ENCODE measurements at places on chromosomes 1 and 21. TPM values are rescaled to one million over a fixed set of nuclear protein-coding genes. Genes with fewer than 3 reads are reported as not detected.

The MROH7 gene
- polyA plus RNA-seq = not detected

The SOAT1 gene
- 85.6 TPM for polyA plus RNA-seq

DNA sequence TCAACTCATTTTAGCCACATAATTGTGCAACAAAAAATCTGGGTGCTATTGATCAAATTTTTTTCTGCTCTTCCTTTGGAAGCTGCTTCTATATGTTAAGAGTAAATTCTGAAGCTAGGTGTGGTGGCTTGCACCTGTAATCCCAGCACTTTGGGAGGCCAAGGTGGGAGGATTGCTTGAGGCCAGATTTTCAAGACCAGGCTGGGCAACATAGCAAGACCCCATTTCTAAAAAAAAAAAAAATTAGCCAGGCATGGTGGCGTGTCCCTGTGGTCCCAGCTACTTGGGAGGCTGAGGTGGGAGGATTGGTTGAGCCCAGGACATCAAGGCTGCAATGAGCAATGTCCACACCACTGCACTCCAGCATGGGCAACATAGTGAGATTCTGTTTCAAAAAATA, 24.3 kb upstream of the RSBN1 start:
- DNase-seq = no peak

- DNase-seq = no peak
Measured at GRCh38 chr1:18005238-18005637, 102.4 kb upstream of the IGSF21 start.

- DNase-seq = no peak
Measured at GRCh38 chr1:71030026-71030425, 17.6 kb downstream of the PTGER3 start.

GRCh38 chr1:219580009-219580676, 32.8 kb downstream of the ZC3H11B start:
- DNase-seq = no peak

GRCh38 chr1:218585511-218586184, 240.5 kb downstream of the TGFB2 start:
- no peak for DNase-seq

DNA sequence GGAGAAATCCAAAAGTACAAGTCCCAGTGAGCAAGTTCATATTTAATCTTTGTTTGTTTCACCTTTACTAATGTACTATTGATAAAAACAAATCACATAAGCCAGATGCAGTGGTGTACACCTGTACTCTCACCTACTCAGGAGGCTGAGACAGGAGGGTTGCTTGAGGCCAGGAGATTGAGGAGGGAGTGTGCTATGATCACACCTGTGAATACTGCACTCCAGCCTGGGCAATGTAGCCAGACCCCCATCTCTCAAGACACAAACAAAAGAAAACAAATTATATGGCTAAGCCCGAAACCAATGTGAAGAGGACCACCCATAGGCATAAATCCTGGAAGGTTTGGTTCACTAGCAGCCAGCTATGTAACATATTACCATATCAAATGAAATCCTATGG, 9.6 kb upstream of the USP24 start:
- no peak for DNase-seq

DNA sequence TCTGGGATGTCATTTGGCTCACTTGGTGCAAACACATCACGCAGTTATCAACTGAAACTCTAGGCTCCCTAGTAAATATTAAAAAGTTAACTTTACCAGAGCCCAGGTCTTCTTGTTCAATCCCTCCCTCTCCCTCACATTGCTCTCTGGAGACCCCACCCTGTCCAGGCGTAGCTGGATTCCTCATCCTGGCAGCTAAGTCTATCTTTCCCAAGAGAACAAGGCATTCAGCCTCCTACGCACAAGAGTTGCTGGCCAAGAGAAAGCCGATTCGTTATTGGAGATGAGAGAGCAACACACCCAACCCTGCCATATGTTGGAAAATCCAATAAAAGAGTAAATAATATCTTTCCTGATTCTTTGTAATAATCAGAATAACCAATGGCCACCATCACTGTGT, 117.9 kb downstream of the SLC30A10 start:
- DNase-seq = no peak

DNA sequence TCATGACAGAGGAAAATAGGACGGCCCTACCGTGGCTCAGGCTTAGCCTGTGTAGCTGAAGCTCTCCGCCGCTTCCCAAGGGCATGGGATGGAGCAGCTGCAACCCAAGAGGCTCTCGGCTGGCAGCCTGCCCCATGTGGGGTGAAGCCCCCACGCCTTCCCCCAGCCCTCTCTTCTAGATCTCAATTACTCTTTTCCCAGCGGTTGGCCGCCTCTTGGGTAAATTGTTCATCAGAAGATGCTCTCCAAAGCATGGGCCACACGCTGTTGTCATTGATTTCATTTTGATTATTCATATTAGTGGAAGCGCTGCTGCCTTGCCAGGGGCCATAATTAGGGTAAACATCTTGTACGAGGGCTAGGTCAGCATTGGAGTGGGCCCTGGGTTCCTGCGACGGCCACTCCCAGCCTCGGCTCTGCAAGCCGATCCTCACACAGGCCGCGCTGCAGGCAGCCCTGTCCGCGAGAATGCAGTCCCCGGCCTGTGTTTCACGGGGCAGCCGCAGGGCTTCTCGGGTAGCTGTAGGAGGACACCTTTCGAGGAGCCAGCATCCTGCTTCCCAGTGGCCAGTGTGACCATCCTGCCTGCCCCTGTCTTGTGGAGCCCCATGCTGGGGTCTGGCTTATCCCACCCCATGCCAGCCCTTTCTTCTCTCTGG, 114.4 kb upstream of the VAMP3 start:
- no peak for DNase-seq

The HSD11B1 gene
- polyA plus RNA-seq = 0.30 TPM

GRCh38 chr1:33082575-33083108, 1.7 kb downstream of the AZIN2 start:
- no peak for DNase-seq

DNA sequence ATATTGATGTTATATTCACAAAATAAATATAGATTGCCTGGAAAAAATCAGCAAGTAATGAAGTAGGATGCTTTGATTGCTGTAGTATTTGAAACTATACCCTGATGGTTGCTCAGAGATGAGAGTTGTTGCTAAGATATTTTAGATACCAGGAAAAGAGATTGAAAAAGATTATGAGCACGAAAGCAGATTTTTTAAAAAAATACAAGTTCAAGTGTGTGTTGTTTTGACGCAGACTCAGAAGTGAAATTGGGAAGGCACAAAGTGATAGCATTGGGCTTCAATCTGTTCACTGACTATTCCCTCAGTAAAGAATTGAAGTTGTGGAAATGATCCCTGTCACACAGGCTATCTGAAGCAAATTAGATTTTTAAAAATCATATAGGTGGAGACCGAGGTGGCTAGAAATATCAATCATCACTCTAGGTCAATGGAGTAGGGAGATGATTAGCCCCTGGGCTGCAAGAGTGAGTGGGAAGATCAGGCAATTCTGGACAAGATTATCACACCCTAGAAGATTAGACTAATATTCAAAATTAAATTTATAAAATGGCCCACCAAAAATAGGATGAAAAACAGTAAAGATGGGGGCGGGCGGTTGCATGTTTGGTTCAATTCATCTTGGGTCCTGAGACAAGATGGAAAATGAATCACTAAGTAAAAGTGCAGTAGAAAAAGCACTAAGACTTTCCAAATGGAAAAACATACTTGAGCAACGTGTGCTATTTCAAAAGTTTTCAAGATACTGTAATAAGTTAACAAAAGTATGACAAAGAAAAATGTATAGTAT, 41.5 kb upstream of the LRRC8D start:
- no peak for DNase-seq

- no peak for DNase-seq
Measured at GRCh38 chr1:188615321-188615720, 1786.6 kb downstream of the PLA2G4A start.

- no peak for DNase-seq
Measured at GRCh38 chr1:213017447-213018273, 2.0 kb upstream of the ANGEL2 start.

DNA sequence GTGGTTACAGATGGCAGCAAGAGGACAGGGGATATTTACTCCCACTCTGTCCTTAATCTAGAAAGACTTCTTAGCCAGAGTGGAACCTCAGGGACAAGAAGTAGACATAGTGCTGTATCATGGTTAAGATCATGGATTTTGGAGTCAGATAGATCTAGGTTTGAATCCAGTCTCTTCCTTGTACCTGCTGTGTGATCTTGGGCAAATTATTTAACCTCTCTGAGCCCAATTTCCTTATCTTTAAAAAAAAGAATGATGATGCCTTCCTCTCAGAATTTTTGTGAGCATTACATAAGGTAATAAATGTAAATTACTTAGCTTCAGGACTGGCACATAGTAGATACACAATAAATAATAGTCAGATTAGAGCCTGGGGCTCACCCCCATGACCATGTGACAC, 78.4 kb downstream of the TAS1R2 start:
- no peak for DNase-seq

- DNase-seq = peak; percentile 94
Measured at GRCh38 chr1:26900001-26900814, at the start of gene GPATCH3. GPATCH3 (minus strand) TSS chr1:26900467; CDS start chr1:26900442, 25 bp downstream.

- DNase-seq = no peak
Measured at GRCh38 chr1:51675177-51675780, 58.4 kb downstream of the OSBPL9 start.

DNA sequence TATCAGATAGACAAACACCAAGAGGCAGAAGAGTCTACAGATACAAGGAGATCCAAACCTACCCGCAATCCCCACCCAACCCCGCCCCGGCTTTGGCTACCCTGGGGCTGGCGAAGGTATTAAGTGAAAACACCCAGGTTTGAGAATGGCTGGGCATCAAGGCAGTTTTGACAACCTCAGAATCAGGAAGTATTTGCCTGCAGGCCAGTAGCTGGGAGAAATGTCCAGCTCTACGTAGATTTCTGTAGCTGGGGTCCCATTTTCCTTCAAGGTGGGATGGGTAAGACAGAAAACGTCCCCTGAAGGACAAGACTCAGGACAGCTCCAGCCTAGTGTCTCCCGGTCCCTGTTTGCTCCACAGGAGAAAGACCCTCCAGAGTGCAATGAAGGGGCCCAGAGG, 101.8 kb upstream of the ERG start:
- DNase-seq = no peak

GRCh38 chr1:81174811-81175476, 625.8 kb upstream of the ADGRL2 start:
- no peak for DNase-seq

DNA sequence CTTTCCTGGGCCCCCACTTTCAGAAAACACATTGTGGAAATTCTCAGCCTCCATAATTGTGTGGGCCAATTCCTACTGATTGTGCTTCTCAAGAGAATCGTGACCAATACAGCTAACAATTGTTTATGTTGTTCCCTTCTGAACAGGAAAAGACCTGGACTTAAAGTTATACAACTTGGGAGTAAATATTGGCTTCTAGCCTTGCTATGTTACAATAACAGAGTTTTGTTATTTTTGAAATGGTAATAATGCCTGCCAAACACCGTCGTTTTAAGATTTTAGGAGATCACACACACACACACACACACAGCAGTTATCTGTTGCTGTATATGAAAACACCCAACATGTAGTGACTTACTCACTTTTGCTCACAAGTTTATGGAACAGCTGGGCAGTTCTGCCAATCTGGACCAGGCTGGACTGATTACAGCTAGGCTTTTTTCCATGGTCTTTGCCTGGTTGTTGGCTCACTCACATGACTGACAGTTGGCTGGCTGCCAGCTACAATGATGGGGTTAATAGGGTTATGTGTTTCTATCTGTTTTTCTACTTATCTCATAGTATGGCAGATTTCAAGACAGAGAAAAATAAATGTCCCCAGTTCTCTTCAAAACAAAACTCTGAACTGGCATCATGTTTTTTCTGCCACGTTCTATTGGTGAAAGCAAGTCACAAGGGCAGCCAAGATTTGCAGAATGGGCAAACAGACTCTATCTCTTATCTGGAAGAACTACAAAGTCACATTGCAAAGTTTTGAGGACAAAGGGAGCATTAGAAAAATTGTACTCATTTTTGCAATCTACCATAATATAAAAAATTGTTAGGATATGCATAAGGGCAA, 447.5 kb downstream of the NEGR1 start:
- DNase-seq = no peak

DNA sequence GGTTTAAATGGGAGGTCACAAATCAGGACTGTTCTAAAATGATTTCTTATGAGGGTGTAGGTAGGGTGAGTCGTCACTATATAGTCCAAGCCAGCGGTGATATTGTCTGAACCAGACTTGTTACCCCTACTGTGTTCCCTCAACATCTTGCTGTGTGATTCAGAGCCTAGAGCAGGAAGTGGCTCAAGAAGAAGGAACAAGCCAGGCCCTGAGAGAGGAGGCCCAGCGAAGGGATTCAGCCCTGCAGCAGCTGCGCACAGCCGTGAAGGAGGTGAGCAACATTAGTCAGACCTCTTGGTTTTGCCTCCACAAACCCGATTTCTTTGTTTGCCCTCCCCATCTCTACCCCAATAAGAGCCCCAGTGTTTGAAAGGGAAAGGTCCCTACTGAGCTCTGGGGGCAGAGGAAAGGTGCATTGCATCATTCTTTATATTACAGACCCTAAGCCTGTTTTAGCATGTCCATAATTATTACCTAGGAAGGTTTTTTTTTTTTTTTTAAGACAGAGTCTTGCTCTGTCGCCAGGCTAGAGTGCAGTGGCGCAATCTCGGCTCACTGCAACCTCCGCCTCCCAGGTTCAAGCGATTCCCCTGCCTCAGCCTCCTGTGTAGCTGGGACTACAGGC, 5.0 kb upstream of the SH3BGRL3 start:
- no peak for DNase-seq

The DFFB gene
- polyA plus RNA-seq = 8.3 TPM

The ETV3L gene
- polyA plus RNA-seq = not detected

Measured in CD8-positive, alpha-beta memory T cell (primary cell).